ENCODE measurements at places on chromosomes 4 and X. TPM values are rescaled to one million over a fixed set of nuclear protein-coding genes. Genes with fewer than 3 reads are reported as not detected.

Gene RHOXF1
- not detected for total RNA-seq

Gene PPP1R2C
- not detected for total RNA-seq

Gene SLC2A9
- total RNA-seq: 0.11 TPM

Gene CCDC149
- total RNA-seq: 7.9 TPM

Gene DSPP
- total RNA-seq: not detected

Gene BOD1L1
- 22.0 TPM for total RNA-seq

Gene APOO
- total RNA-seq: 30.4 TPM

Gene MAGEA10
- total RNA-seq: not detected

Gene STK26
- 47.4 TPM for total RNA-seq

Gene OTUD5
- total RNA-seq: 41.4 TPM

Gene SPANXA2
- total RNA-seq: not detected

Gene GABRB1
- total RNA-seq: not detected

Gene NAT8L
- 2.0 TPM for total RNA-seq

Gene ENAM
- total RNA-seq: not detected

DNA sequence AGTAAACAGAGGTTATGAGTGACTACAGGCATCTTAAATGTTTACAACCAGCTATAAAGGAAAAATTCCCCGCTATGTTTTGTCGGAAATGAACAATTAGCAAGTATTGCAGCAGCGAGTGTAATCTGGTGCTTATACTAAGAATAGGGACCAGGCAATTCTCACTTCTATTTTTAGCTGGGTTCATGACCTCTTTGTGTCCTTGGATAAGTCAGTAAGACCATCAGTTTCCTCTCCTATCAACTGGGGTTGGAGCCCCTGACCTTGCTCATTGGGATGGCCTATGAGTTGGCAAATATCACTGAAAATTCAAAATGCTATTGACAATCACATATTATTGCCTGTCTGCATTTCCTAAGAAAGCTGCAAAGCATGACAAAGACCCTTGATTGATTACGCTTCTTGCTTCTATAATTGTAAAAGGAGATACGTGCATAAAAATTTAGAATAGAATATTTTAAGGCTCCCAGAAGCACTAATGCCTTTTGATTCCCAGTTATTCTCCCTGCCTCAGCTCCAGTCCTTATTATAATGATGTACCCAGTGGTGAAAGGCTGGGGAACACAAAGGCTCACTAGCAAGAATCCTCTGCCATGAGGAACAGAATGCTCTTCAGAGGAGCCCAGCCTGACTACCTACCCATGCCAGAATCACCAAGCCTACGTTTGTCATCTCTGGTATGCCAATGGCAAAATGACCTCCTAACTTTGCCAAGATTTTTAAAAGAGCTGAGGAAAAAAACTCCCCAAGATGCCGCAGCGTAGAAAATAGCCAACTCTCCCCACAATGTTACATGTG, 21.9 kb downstream of the GATB start:
- no peak overlapping the region for H3K27ac ChIP-seq
- no peak for DNase-seq
- peaks cover 22% of the 10 kb centered on the region for H3K36me3 ChIP-seq
- no peaks in the 10 kb centered on the region for H3K27me3 ChIP-seq

DNA sequence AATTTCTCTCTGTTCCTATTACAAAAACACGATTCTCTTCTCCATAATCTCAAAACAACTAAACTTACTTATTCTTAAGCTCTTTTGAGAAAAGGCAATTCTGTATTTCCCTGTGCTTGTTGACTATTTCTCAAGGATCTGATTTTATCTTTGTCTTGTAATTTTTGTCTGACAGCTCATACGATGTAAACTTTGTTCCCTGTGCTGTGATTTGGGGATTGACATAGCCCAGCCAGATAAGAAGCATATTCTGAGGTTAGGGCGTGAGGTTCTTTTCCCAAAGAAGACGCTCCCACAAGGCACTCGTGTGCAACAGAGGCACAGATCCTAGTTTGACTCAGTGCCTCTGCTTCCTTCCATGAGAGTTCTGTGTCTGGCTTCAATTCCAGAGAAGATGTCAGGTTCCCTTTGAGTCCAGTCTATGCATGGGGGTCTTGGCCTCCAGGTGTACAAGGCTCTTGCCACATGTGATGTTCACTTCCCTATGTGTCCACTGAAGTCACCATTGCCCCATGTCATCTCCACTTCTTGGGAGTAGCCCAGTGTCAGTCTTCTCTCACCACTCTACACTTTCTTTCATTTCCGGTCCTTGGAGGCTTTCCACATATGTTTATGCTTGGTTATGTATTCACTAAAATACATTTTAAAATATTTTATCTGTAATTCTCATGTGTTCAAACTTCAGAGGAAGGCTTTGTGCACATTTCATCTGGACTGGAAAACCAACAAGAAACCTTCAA, 94.8 kb downstream of the MID1 start:
- DNase-seq: no peak
- H3K27ac ChIP-seq: no peak overlapping the region
- no peaks in the 10 kb centered on the region for H3K36me3 ChIP-seq

- H3K27me3 ChIP-seq: no peaks in the 10 kb centered on the region
- H3K27ac ChIP-seq: no peak overlapping the region
- no peaks in the 10 kb centered on the region for H3K4me1 ChIP-seq
- DNase-seq: no peak
- no peak overlapping the region for H3K4me3 ChIP-seq
These were observed 184.4 kb upstream of the CXorf66 start for GRCh38 chrX:140149761-140150160.

GRCh38 chr4:113009461-113009860, 40.0 kb upstream of the ANK2 start:
- no peak for DNase-seq
- H3K27ac ChIP-seq: no peak overlapping the region
- H3K4me1 ChIP-seq: peaks cover 2% of the 10 kb centered on the region
- H3K4me3 ChIP-seq: no peak overlapping the region
- H3K27me3 ChIP-seq: no peaks in the 10 kb centered on the region
- H3K36me3 ChIP-seq: no peaks in the 10 kb centered on the region

- no peak overlapping the region for H3K27ac ChIP-seq
- no peak for DNase-seq
- H3K4me1 ChIP-seq: no peaks in the 10 kb centered on the region
- no peak overlapping the region for H3K4me3 ChIP-seq
These were observed 380.1 kb downstream of the GRIA2 start for GRCh38 chr4:157600583-157600982.

GRCh38 chr4:158056689-158057245, 116.1 kb downstream of the GASK1B start:
- H3K27me3 ChIP-seq: no peaks in the 10 kb centered on the region
- H3K27ac ChIP-seq: no peak overlapping the region
- H3K4me3 ChIP-seq: no peak overlapping the region
- no peaks in the 10 kb centered on the region for H3K4me1 ChIP-seq
- H3K36me3 ChIP-seq: no peaks in the 10 kb centered on the region

GRCh38 chr4:6032249-6033244, 14.3 kb upstream of the C4orf50 start:
- no peaks in the 10 kb centered on the region for H3K36me3 ChIP-seq
- no peak overlapping the region for H3K4me3 ChIP-seq
- DNase-seq: no peak
- H3K27me3 ChIP-seq: peaks cover 39% of the 10 kb centered on the region

DNA sequence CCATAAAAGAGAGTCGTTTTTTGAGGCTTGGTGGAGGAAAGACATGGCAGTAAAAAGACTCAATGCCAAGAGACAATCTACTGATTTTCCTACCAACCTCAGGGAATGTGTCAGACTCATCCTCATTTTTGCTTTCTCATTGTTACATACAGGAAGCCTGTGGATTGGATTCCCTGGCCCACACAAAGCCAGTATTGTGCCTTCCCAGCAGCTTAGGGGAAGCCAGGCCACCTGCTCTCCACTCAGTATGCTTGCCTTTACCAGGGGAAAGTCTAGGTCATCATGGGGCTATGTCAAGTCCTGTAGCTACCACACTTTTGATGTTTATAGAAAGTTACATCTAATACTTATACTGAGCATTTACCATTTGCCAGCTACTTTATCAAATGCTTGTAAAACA, 11.0 kb downstream of the BMX start:
- H3K4me3 ChIP-seq: no peak overlapping the region
- H3K4me1 ChIP-seq: peaks cover 8% of the 10 kb centered on the region
- H3K27me3 ChIP-seq: no peaks in the 10 kb centered on the region
- no peaks in the 10 kb centered on the region for H3K36me3 ChIP-seq

DNA sequence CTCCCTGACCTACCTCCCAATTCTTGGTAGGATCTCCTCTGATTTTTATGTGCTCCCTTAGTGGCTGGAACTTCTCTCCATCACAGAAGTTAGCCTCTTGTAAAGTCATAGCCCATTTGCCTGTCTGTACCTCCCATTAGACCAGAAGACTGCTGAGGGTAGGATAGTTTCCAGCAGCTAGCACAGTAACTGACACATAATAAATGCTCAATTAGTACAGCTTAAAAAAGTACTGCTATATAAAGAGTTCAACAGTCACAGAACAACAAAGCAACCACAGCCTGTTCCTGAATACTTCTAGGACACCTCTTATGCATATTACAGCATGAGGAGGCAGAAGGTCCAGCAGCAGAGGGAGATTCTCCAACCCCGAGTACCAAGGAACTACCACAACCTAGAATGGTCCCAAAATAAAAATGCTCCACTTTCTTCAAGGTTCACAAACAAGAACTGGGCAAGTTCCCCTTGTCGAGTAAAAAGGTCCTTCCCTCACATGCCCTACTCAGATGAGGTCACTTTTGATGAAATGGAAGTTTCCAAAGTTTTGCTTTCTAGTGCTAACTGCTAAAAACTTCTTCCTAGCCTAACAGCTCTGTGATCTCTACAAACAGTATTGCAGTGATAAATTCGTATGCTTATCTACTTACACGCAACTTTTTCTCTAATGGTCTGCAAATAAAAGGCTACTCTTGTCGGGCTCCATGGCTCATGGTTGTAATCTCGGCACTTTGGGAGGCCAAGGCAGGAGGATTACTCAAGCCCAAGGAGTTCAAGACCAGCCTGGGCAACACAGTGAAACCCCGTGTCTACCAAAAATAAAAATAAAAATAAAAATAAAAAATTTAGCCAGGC, 12.8 kb downstream of the MECP2 start:
- H3K27ac ChIP-seq: no peak overlapping the region
- DNase-seq: no peak
- no peaks in the 10 kb centered on the region for H3K27me3 ChIP-seq
- H3K4me3 ChIP-seq: no peak overlapping the region
- peaks cover 7% of the 10 kb centered on the region for H3K36me3 ChIP-seq

- H3K4me1 ChIP-seq: no peaks in the 10 kb centered on the region
- H3K27me3 ChIP-seq: no peaks in the 10 kb centered on the region
- H3K27ac ChIP-seq: no peak overlapping the region
- no peaks in the 10 kb centered on the region for H3K36me3 ChIP-seq
- DNase-seq: no peak
These were observed 12.3 kb downstream of the ATP7A start for GRCh38 chrX:77922787-77923186.

- no peak for DNase-seq
- no peaks in the 10 kb centered on the region for H3K27me3 ChIP-seq
- H3K4me1 ChIP-seq: peaks cover 10% of the 10 kb centered on the region
- H3K27ac ChIP-seq: no peak overlapping the region
These were observed 254.5 kb downstream of the SPRY1 start for GRCh38 chr4:123651066-123651465.

DNA sequence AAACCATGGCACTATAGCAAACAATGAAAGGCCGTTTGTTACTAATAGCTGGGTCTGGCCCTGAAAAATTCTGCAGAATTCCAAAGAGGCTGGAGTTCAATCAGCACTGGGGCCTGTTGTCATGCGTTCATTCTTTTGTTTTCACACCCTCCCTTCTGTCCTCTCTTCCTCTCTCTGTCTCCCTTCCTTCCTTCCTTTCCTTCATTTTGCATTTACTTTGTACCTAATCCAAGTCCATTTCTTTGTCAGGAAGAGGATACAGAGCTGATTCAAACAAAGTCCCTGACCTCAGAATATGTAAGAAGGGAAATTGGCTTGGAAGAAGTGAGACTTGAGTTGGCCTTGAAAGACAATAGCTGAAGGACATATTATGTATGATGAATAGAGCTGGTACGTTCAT, 119.6 kb upstream of the LDB2 start:
- H3K27ac ChIP-seq: no peak overlapping the region
- H3K4me1 ChIP-seq: no peaks in the 10 kb centered on the region
- H3K36me3 ChIP-seq: no peaks in the 10 kb centered on the region
- no peak for DNase-seq
- H3K4me3 ChIP-seq: no peak overlapping the region

DNA sequence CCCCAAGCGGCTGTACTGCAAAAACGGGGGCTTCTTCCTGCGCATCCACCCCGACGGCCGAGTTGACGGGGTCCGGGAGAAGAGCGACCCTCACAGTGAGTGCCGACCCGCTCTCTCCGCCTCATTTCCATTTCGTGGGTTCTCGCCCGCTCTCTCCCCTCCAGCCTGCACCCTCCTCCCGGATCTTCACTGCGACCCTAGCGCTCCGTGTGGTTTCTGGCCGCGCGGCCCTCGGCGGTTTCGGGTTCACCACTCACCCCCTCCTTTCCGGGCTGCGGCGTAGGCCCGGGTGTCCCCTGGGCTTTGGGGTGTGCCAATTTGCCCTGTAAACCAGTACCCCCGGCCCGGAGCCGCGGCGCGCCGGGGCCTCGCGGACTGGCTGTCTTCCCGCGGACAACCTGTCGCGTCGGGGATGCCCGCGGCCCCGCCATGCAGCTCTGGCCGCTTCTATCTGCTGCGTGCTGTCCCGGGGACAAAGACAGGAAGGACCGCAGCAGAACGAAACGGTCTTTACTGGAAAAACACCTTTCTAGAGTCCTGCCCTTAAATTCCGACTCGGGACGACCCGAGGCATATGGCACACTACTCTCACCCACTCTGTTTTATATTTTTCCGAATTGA, 737 bp downstream of the FGF2 start:
- H3K27me3 ChIP-seq: no peaks in the 10 kb centered on the region
- peak overlapping the region; percentile 86 for H3K4me3 ChIP-seq
- DNase-seq: peak; percentile 33
- peak overlapping the region; percentile 54 for H3K27ac ChIP-seq
- peaks cover 23% of the 10 kb centered on the region for H3K4me1 ChIP-seq
- H3K36me3 ChIP-seq: no peaks in the 10 kb centered on the region

GRCh38 chr4:56245547-56246232, 141.6 kb downstream of the AASDH start:
- H3K27ac ChIP-seq: no peak overlapping the region
- H3K4me3 ChIP-seq: no peak overlapping the region
- no peak for DNase-seq
- no peaks in the 10 kb centered on the region for H3K4me1 ChIP-seq
- peaks cover 41% of the 10 kb centered on the region for H3K27me3 ChIP-seq

GRCh38 chr4:118760493-118760892, 75.3 kb downstream of the METTL14 start:
- H3K27ac ChIP-seq: no peak overlapping the region
- H3K36me3 ChIP-seq: peaks cover 30% of the 10 kb centered on the region
- no peak for DNase-seq
- no peaks in the 10 kb centered on the region for H3K27me3 ChIP-seq
